ENCODE measurements at places on chromosomes 1 and 21.

- DNase-seq = peak; percentile 49
Observed at GRCh38 chr1:78676347-78676982, 26.8 kb downstream of the IFI44 start.

DNA sequence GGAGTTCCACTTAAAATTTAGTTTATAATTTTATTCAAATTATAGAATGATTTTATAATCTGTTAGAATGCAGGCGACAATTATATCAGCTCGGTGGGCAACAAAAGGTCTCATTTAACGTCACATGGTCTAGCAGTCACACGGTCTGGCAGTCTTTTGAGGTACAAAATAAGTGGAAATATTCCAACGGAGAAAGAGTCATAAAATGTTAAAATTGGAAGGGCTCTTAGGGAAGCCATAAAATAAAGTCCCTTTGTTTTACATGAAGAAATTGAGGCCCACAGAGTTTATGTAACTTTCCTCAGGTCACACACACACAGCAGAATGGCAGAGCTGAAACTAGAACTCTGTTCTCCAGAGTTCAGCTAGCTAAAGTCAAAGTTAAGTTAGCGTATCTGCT is 84.4 kb upstream of the QSOX1 start:
- DNase-seq = no peak

GRCh38 chr21:34023691-34024373 is 49.5 kb upstream of the MRPS6 start:
- no peak for DNase-seq

DNA sequence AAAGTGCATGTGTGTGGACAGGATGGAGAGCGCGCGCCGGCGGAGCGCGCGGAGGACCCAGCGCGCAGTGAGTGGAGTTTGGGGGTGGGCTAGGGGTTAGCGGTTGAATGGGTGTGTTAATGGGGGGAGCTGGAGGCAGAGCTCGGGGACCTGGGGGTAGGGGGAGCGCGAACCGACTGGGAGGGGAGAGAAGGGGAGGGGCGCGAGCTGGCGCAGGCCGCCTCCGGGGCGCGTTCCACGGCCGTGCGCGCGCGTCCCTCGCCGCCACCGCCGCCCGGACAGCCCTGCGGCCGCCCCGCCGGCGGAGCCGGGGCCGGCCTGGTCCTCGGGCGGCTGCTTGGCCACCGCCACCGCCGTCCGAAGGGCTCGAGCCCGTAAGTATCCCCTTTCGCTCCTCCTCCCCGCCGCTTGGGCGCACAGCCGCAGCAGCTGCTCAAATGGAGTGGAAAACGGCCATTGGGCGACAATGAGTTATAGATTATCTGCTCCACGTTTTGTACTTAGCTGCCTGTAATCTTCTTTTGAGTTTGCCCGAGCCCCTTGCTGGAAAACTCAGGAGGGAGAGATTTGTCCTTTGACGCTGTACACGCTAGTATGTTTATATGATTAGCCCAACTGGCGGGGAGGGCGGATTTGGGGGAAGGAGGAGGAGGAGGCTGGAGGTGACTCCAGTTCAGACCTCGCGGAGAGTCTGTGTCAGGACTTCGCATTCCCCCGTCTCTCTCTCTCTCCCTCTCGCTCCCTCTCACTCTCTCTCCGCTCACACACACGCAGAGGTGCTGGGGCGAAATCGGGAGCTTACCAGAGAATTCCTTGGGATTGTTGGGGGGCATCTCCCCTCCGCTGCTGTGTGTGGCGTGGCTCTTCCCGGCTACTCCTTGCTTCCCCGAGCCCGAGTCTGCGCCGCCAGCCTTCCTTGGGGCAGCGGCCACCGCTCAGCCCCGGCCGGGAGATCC is at the start of gene ADGRL2:
ADGRL2 (plus strand) TSS at position 240 of the 956 bp plus-strand sequence. CDS start 36,051 bp downstream, outside the sequence.
- peak; percentile 88 for DNase-seq

DNA sequence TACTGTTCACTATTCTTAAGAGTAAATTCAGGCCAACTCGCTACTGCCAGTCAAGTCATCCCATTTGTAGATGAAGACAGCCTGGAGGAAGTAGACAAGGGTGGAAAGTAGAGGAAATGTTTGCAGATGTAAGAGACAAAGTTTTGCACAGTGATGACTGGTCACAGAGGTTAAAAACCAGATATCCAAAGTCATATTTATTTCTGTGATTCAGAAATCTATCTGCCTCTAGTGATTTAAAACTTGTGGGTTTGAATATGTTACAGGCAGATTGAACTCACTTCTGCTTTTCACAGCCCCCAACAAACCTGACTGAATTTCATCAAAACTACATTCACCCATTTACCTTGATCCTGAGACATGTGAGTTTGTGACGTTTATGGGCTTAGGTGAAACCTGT is 484.7 kb upstream of the C1orf87 start:
- no peak for DNase-seq

DNA sequence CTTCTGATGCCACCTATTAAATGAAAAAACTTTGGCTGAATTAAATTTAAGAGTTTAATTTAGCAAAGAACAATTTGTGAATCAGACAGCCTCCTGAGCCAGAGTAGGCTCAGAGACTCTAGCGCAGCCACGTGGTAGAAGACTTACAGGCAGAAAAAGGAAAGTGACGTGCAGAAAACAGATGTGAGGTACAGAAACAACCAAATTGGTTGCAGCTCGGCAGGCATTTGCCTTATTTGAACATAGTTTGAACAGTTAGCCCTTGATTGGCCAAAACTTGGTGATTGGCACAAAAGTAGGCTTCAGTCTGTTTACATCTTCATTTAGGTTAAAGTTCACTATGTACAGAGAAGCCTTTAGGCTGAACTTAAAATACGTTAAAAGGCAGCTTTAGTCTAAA is 22.9 kb downstream of the TCP10L start:
- DNase-seq = no peak

DNA sequence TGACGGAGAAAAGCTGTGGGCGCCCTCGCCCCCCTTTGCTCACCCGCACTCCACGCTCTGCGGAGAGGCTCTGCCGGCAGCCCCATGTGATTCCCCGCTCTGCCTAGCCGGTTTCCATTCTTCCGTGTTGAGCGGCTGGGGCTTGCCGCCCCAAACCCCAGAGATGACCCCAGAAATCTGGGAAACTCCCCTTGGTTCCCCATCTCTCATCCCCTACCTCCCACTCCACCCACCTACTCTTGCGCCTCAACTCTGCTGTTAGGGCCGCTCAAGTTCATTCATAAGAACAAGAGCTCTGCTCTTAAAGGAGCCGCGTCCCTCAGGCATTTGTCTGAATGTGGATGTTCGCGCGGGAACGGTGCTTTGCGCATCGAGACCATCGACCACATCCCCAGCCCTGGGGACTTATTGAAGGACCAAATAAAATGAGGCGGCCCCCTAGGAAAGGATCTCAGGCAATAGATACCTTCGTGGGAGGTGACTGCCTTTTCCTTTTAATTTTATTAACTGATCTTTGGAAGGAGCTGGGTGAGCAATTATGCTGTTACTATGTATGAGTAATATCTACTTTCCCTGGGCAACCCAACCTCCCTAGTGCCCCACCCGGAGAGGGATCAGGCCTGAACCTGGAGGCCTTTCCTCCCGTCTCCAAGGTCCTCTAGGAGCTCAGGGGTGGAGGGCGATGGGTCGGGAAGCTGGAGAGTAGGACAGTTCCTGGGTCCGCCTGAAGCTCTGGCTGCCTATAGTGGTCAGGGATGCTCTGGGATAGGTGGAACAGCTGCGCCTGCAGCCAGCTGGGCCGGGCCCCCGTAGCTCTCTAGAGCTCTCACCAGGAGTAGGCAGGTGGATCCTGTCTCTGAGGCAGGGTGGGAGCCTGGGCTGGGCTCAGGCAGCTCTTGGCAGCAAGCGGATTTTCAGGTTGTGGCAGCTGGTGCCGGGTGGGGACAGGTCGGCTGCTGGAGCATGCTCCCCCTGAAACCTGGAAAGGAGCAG is 898 bp downstream of the MFSD2A start:
- peak; percentile 100 for DNase-seq

- no peak for DNase-seq
Observed at GRCh38 chr1:239386453-239387303, at the start of gene CHRM3. CHRM3 (plus strand) TSS chr1:239386568; CDS start chr1:239907452, 520,884 bp downstream.

Measured in NCI-H1694 (cell line).